Skeletal muscle cell (primary cell): ENCODE measurements at places on chromosomes 4 and X.

DNA sequence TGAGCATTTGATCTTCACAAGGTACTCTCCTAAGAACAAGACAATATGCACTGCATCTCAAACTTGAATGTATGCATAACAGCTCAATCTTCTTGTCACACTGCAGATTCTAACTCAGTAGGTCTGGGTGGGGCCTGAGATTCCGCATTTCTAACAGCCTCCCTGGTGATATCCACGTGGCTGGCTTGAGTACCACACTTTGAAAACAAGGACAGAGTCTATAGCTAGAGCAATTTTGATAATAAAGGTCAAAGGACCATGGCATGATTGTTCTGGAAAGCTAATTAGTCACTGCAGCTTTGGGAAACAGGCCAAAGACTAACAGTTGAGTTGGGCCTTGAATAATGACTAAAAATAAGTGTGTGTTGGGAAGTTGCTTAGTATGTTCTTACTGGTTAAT is 213.3 kb downstream of the GBA3 start:
- no peak for DNase-seq

- DNase-seq, result peak; percentile 37
Observed at GRCh38 chr4:176357359-176358082, 37.8 kb downstream of the SPCS3 start.

DNA sequence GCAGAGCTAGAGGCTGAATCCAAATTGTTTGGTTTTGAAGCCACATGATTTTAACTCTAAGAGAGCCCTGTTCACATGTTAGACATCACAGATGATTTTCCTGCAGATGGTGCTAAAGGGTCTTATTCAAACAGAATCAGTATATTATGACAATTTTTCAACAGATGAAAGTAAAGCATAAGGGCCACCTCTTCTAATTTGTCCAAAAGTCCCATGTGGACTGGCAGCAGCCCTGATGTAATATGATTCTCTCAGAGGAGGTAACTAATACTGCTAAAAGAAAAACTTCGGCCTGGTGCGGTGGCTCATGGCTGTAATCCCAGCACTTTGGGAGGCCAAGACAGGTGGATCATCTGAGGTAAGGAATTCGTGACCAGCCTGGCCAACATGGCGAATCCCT is 26.0 kb upstream of the SETD7 start:
- no peak for DNase-seq

- no peak for DNase-seq
Observed at GRCh38 chr4:9921326-9921725, 100.0 kb downstream of the SLC2A9 start.

- DNase-seq, result no peak
Observed at GRCh38 chrX:45001048-45001447, 128.1 kb downstream of the KDM6A start.

DNA sequence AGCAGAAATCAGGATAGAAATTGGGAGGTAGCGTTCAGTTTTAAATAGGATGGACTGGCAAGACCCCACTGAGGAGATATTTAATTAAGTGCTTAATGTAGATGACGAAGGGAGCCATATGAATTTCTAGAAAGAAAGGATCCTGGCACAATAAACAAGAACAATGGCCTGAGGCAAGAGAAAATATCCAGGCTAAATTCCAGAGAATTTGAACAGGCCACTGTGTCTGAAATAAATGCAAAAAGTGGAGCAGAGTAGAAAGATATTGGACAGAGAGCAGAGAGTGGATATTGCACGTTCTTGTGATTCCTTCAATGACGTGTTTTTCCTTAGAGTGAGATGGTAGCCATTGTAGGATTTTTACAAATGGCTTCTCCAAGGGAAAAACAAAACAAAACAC is 1504.8 kb downstream of the C4orf33 start:
- DNase-seq, result no peak

- no peak for DNase-seq
Observed at GRCh38 chr4:65861993-65862392, 191.7 kb upstream of the EPHA5 start.

DNA sequence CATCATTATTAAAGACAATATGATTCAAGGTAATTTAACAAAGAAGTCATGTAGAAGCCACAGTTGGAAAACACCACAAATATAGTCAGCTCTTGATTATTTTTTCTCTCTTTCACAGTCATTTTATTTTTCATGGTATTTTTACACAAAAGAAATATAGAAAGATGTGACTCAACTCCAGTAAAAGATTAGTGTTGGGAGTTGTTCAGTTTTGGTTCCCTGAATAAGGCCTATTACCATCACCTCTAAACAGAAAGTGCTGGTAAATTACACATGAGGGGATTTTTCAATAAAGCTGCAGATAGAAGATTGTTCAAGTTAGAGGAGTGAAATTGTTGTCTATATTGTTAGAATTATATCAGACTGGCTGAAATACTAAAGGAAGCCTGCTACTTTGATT is 107.0 kb downstream of the DDIT4L start:
- DNase-seq, result no peak
